ENCODE measurements at places on chromosomes 3 and 15. TPM values are rescaled to one million over a fixed set of nuclear protein-coding genes. Genes with fewer than 3 reads are reported as not detected.

GRCh38 chr15:93656041-93656440, 567.0 kb upstream of the RGMA start:
- no peak for DNase-seq

Gene STAC
- polyA plus RNA-seq, result 1.0 TPM

GRCh38 chr3:158743664-158744566, 11.7 kb upstream of the RARRES1 start:
- no peak for DNase-seq

Gene SH2D7
- 0.90 TPM for polyA plus RNA-seq

- no peak for DNase-seq
These were observed 43.5 kb upstream of the AKAP13 start for GRCh38 chr15:85336880-85337279.

- DNase-seq, result no peak
These were observed 562.9 kb upstream of the KCNMB2 start for GRCh38 chr3:177973241-177973840.

- no peak for DNase-seq
These were observed 58.4 kb downstream of the TBC1D2B start for GRCh38 chr15:78018946-78019644.

GRCh38 chr3:22296601-22297000, 545.6 kb upstream of the ZNF385D start:
- DNase-seq, result peak; percentile 8

- no peak for DNase-seq
These were observed 191.0 kb downstream of the EPHB1 start for GRCh38 chr3:134985864-134986715.
